Activated naive CD4-positive, alpha-beta T cell (primary cell): ENCODE measurements at places on chromosomes 4 and X.
A peak's percentile ranks its signal among the peaks of the same experiment; 100 is the strongest.

- DNase-seq: no peak
These were observed 389.3 kb upstream of the EPHA5 start for GRCh38 chr4:66059556-66059955.

DNA sequence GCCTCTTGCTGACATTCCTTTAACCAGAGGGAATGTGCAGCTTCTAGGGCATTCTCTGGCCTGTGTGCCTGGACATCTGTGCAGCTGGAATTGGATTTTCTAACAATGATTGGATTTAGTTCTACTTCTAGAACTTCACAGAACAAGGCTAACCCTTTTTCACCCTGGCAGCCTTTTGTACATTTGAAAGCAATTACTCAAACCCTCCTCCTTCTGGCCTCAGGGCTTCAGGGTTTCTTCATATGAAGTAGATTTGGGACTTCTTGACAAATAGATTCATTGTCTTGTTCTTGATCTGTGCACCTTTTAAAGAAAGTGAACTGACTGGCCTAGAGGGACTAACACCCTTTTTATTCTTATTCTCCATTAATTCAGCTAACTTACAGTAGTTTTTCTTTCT lies 30.1 kb downstream of the SPATA18 start:
- no peak for DNase-seq

- DNase-seq: no peak
These were observed 60.9 kb downstream of the GLRA2 start for GRCh38 chrX:14590216-14590615.

DNA sequence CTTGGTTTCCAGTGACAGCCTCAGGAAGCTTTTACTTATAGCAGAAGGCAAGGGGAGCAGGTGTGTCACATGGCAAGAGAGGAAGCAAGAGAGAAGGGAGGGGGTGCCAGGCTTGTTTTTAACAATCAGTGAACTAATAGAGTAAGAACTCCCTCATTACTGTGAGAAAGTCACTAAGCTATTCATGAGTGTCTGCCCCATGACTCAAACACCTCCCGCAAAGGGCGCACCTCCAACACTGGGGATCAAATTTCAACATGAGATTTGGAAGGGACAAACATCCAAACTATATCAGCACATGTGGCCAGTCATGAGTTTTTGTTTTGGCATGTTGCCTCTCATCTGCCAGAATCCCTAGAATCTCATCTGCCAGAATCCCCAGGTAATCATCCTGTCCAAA lies 183.5 kb upstream of the C1QTNF7 start:
- DNase-seq: no peak

- DNase-seq: no peak
These were observed 19.7 kb upstream of the SPCS3 start for GRCh38 chr4:176300036-176300435.

DNA sequence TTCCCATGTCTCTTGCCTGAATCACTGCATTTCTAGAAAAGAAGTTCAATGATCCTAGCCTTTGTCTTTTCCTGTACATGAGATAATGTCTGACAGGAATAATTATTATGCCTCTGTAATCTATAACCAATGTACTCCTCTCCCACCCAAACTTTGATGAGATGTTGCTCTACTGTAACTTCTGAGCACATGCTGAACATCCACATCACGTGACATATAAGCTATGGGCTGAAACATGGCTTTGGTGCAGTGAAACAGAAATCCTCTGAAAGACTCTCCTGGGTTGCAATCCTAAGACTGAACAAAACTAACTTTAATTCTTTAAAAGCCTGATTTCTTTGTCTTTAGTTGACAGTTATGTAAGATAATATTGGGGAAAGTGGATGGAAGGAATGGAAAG lies 1.5 kb upstream of the ADAD1 start:
- DNase-seq: no peak

- DNase-seq: no peak
These were observed 88.4 kb upstream of the GUCY1A1 start for GRCh38 chr4:155578219-155578618.

DNA sequence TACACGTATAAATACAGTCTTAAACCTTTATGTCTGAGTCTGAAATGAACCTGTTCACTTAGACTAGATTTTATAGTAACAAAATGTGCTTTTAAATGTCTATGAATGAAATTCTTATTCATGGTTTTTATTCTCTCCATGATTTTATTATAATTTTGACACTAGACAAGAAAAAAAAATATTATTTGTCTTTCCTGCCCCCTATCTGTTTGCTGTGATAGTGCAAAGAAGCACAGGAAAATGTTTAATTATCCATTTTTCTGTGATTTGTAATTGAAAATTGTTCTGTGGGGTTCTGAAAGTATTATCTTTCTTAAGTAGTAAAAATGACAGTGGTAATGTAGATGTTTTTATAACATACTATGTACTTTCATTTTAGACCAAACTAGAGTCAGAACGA lies 52.0 kb downstream of the INTS6L start:
- DNase-seq: no peak

- DNase-seq: no peak
These were observed 253.7 kb upstream of the ANXA10 start for GRCh38 chr4:167838686-167839085.

GRCh38 chr4:24849351-24849750 lies 54.0 kb downstream of the SOD3 start:
- no peak for DNase-seq

GRCh38 chr4:144179152-144179739 lies 38.7 kb upstream of the GYPA start:
- no peak for DNase-seq

DNA sequence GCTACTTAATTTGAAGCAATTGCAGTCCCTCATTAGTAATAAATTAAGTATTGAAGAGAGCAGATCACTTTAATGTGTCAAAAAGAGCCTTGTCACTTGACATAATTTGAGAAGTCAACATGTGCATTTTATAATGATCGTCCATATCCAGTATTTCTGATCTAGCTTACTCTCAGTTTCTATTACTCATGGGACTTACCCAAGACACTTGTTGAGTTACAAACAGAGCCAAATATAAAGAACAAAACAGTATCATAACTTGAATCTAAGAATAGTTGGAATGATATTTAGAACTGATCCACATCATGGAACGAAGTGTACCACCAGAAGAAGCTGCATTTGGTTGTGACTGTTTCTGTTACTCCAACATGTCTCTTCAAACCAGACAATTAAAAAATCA lies 54.7 kb downstream of the SLITRK4 start:
- DNase-seq: no peak

DNA sequence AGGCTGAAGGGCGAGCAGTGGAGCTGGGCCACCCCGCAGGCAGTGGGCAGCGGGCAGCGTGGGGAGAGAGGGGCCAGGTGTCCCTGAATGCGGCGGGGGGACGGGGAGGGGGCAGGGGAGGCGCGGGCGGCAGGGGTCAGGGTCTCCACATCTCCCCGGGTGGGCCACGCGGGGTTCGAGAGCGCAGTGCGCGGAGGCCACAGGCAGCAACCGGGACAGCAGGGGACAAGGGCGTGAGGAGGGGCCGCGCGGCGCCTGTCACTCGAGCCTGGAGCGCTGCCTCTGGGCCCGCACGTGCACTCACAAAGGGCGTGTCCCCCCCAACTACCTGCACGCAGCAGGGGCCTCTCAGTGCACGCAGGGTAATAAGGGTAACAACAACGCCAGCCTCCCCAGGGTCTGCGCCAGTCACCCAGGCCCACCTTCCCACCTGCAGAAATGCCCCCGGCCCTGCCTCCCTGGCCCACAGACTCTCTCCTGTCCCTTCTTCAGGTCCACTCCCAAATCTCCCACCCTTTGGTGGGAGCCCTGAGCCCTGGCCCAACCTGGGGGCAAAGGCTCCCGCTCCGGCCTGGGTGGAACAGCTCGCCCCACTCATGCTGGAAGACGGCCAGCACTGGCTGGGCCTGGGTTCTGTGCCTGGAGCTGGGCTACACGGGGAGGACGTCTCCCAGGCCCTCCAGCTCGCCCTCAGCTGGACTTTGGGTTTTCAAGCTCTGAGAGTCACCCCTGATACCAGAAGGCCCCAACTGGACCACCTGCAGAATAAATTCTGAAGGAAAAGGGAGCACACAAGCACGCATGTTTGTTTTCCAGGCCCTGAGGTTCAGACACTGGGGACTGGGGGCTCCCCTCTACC lies 53.2 kb downstream of the ZFYVE28 start:
- no peak for DNase-seq

GRCh38 chr4:79232540-79232939 lies 93.3 kb downstream of the NAA11 start:
- no peak for DNase-seq

- no peak for DNase-seq
These were observed 49.6 kb downstream of the PROM1 start for GRCh38 chr4:16034010-16034748.

- no peak for DNase-seq
These were observed 38.8 kb downstream of the TAPT1 start for GRCh38 chr4:16187455-16187854.

DNA sequence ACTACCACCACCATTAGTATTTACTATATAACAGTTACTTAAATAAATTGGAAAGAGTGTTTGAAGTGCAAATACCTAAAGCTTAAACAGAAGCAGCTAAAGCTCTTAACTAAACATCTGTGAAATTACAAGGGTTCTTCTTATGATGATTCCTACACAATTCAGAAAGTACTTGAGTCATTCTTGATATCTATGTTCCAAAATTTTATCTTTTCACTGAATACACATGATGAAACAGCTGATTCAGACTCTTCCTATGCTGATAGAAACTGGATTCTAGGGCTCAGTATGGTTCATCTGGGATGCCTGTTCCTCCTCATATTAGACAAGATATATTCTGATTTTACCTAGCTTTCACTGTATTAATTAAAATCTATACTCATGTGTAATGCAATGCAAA lies 13.6 kb downstream of the EREG start:
- no peak for DNase-seq

- no peak for DNase-seq
These were observed 38.1 kb downstream of the DIAPH2 start for GRCh38 chrX:96722781-96723180.

- DNase-seq: no peak
These were observed 1084.9 kb downstream of the RPA4 start for GRCh38 chrX:97968376-97969163.

DNA sequence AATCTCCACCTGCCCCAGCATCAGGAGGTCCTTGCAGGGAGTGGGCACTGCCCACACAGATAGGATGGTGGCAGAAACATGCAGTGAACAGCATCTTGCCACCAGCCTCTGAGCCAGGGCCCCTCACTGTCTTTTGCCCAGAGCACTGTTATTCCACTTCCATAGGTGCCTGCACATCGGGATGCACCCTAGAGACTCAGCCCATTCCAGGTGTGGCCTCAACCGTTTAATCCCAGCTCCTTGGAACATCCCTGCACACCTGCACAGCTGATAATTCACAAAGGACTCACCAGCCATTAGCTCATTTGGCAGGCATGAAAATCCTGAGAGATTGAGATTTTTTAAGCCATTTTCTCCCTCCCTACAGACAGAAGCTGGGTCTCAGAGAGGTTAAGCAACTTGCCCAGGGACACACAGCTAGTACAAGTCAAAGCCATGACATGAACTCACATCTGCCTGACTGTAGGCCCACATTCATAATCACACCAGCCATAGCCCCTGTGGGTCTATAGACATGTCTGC lies 116.3 kb downstream of the EFNB1 start:
- DNase-seq: no peak

DNA sequence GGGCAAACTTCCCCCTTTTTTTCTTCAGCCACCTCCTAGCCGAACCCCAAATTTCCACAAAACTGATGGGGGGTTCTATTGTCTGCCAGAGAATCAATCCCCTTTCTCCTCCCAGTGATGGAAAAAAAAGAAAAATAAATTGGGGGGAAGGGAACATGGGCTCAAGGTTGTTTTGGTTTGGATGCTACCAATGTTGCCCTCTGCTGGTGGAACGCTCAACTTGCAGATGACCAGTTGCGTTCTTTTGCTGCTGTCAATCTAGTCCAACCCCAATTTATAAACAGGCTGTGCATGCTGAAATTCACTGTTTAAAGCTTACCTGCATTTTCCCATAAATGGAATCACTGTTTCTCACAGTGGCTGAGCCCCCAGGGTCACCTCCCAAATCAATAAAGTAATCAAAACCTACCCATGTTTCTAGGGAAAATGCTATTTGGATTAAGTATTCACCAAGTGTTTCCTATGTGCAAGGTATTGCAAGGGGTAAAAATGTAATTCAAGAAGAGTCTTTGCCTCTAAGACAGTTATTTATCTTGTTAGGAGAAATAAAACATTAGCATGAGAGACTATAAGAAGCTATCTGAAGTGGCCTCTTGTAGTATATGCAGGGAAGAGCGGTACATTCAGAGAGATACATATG lies 116.7 kb upstream of the TMEM164 start:
- DNase-seq: peak; percentile 1

GRCh38 chrX:14084466-14084865 lies 54.8 kb upstream of the GEMIN8 start:
- DNase-seq: no peak

GRCh38 chr4:88907478-88907877 lies 149.5 kb downstream of the FAM13A start:
- no peak for DNase-seq
